Neural cell (in vitro differentiated cells): ENCODE measurements at places on chromosomes 7 and 10. TPM values are rescaled to one million over a fixed set of nuclear protein-coding genes. Genes with fewer than 3 reads are reported as not detected.

Gene OR6B1
- polyA plus RNA-seq = not detected in 2 replicates

Gene WNT16
- not detected in 2 replicates for polyA plus RNA-seq

Gene FAM24B
- 2.8 and 3.4 TPM in 2 replicates for polyA plus RNA-seq

Gene MCM7
- 118 and 146 TPM in 2 replicates for polyA plus RNA-seq

Gene NACAD
- 8.5 and 14.5 TPM in 2 replicates for polyA plus RNA-seq

Gene CPN1
- polyA plus RNA-seq = not detected in 2 replicates
